ENCODE measurements at places on chromosomes 16 and 17.

GRCh38 chr16:85583491-85584181 is 29.5 kb upstream of the GSE1 start:
- peak overlapping the region; percentile 52 for H3K4me3 ChIP-seq
- peak overlapping the region; percentile 94 for H3K27ac ChIP-seq
- no peak for DNase-seq
- peaks cover 37% of the 10 kb centered on the region for H3K36me3 ChIP-seq
- H3K27me3 ChIP-seq = no peaks in the 10 kb centered on the region
- peaks cover 64% of the 10 kb centered on the region for H3K4me1 ChIP-seq

DNA sequence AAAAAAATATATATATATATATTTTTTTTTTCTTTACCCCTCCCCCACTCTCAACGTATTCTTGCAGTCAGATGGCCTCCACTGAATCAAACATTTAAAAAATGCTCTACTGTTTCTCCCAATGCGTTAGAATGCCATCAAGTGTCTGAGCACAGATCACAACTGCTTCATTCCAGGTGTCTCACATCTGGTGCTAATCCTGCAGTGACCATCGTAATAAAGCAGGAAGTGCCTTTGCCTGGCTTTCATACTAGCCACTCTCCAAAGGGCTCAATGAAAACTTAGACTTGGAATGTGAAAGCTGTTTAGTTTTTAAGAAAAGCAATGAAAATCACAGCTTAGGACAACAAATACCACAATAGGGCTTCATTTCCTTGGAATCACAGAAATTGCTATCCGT is 37.2 kb downstream of the SKAP1 start:
- no peak overlapping the region for H3K4me3 ChIP-seq
- H3K27me3 ChIP-seq = no peaks in the 10 kb centered on the region
- DNase-seq = no peak
- no peak overlapping the region for H3K27ac ChIP-seq

DNA sequence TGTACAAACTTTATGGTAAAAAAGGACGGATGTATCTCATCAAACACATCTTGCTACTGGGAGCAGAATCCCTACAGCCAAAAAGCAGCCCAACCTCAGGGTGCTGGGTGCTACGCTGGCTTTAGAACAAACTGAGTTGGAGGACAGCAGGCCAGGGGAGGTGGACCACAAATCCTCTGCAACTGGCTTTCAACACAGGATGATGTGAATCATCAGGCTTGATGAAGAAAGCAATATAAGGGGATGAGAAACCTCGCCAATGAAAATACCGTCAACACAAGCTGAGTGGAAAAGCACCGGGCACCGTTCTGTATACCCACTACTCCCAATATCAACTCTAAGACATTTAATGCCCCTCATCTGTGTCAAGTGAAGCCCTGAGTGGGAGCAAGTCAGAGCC is 14.3 kb downstream of the HBQ1 start:
- no peaks in the 10 kb centered on the region for H3K4me1 ChIP-seq
- peaks cover 97% of the 10 kb centered on the region for H3K36me3 ChIP-seq
- H3K4me3 ChIP-seq = no peak overlapping the region
- DNase-seq = no peak
- no peaks in the 10 kb centered on the region for H3K27me3 ChIP-seq

DNA sequence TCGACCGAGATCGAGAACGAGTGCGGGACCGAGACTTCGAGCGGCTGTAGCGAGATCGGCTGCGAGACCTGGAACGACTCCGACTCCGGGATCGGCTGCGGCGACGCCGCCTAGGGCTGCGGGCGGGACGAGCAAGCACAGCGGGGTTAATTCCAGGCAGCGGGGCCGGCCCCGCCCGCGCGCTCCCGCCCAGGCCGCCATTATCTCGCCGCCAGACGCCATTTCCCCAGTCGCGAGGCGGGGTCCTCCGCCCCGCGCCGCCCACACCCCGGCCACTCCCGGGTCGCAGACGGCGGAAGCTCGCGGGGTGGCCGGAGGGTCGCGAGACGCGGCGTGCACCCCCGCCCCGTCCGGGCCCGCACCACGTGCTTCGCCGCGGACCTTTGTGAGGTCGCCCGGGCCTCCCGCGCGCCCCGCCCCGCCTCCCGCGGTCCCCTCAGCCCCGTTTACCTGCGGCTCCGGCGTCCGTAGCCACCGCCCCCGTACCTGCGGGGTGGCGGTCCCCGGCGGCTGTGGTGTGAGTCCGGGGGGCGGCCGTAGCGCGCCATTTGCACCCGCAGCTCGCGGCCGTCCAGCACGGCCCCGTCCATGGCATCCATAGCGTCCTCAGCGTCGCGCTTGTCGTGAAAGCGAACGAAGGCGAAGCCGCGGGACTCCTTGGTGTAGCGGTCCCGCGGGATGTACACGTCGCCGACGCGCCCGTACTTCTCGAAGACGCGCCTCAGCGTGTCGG is 616 bp downstream of the SRSF2 start:
- H3K4me3 ChIP-seq = peak overlapping the region; percentile 97
- peaks cover 73% of the 10 kb centered on the region for H3K36me3 ChIP-seq
- H3K27ac ChIP-seq = peak overlapping the region; percentile 98
- peaks cover 44% of the 10 kb centered on the region for H3K4me1 ChIP-seq
- DNase-seq = peak; percentile 44
- no peaks in the 10 kb centered on the region for H3K27me3 ChIP-seq

GRCh38 chr17:28857905-28858800 is 3.3 kb downstream of the ERAL1 start:
- no peak overlapping the region for H3K4me3 ChIP-seq
- no peaks in the 10 kb centered on the region for H3K27me3 ChIP-seq
- H3K27ac ChIP-seq = no peak overlapping the region
- H3K4me1 ChIP-seq = peaks cover 12% of the 10 kb centered on the region
- peaks cover 35% of the 10 kb centered on the region for H3K36me3 ChIP-seq
- DNase-seq = no peak
